ENCODE measurements at places on chromosomes 12 and 14.
A peak's percentile ranks its signal among the peaks of the same experiment; 100 is the strongest.

- DNase-seq = peak; percentile 24
Measured at GRCh38 chr14:89899917-89900663, 54.4 kb downstream of the EFCAB11 start.

DNA sequence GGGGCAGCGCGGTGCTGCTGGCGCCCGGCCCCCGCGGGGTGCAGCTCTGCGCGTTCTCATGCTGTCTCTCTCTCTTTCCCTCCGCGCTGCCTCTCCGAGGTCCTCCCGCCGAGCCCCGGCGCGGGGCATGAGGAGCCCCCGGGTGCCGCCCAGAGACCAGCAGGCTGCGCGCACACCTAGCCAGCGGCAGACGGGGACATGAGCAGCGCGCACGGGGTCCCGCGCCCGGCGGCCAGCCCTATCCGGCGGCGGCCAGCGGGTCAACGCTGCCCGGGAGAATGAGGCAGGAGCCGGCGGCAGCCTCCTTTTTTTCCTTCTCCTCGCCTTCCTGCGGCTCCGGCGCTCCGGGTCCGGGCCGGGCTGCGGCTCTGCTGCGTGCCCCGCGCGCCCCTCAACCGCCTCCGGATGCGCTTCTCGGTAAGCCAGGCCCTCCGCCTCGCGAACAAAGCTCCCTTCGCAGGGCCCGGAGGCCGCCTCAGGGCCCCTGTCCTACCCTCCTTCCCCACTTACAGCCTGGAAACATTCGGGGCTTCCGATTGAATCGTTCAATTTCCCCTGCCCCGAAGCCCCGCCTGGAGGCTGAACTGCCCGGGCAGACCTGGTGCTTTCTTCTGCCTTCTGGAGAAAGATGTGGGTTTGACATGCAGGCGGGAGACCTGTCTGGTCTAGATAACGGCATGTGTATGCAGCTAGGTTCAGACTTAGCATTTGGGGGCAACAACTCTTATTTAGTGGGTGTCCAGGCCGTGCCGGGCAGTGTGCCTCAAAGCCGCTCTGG is at the start of gene TUNAR:
TSS of gene TUNAR (plus strand) at position 72 of the 778 bp plus-strand sequence.
- peak; percentile 8 for DNase-seq

DNA sequence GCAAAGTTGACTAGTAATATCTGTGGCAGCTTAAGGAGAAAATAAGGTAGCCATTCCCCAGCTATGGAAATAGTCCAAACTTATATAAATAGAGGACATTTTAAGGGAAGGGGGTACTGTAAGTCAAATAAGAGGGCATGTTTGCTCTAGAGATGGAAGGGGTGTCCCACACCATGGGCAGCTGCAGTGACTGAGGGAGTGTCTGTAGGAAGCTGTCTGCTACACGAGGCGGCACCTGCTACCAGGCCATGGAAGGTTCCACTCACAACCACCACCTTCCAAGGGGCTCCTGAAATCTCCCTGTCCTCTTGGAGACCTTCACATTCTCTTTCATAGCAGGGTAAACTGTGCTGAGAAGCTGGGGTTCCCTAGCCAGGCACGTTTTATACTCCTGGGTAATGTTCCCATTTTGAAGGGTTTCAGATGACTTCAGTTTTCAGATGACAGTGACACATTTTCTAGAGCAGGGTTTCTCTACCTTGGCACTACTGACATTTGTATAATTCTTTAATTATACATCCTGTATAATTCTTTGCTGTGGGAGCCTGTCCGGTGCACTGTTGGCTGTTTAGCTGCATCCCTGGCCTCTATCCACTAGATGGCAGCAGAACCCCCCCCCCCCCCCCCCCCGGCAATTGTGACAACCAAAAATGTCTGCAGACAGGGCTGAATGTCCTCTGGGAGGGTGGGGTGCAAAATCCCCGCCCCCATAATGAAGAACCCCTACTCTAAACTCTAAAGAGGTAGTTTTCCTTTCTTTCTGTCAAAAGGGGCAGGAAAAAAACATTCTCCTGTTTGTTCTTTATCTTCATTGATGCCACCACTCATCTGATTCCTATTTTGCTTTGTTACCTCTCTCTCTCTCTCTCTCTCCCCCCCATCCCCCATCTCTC is 11.6 kb upstream of the SMCO2 start:
- no peak for DNase-seq

GRCh38 chr12:100733817-100734593 is 60.6 kb upstream of the ANO4 start:
- peak; percentile 55 for DNase-seq

GRCh38 chr14:79825046-79825521 is 386.2 kb downstream of the DIO2 start:
- DNase-seq = no peak

GRCh38 chr12:24822121-24822899 is 126.6 kb downstream of the BCAT1 start:
- DNase-seq = no peak

GRCh38 chr14:61691495-61691894 is 3.8 kb upstream of the HIF1A start:
- no peak for DNase-seq

GRCh38 chr12:120586206-120586605 is 5.0 kb upstream of the POP5 start:
- no peak for DNase-seq

GRCh38 chr12:116099652-116100432 is 177.7 kb downstream of the MED13L start:
- DNase-seq = no peak

DNA sequence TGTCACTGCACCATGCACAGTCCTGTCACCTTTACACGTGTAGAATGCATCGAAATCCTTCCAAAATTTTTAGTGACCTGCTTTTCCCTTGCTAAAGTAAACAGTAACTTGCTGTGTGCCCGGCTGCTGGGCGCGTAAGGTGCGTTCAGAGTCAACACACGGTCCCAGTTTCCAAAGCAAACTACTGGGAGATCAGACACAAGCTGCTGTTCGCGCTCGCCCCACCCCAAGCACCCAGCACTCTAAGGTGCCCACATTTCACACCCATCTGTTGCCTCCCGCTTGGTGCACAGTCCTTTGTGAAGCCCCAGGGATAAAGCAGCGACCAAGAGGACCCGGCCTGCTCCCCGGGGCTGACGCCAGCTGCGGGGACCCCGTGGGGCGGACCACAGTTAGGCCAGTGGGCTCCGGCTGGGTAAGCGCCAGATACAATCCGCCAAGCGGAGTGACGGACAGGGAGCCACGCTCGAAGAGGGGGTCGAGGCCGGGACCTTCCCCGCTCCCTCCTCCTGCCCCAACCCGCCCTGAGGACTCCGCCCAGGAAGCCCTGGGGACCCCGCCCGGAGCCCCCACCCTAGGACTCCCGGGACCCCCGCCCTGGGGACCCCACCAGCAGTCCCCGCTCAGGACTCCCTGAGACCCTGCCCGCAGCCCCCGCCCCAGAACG is 633 bp downstream of the STX2 start:
- peak; percentile 21 for DNase-seq

GRCh38 chr12:112167031-112167461 is 41.7 kb downstream of the TRAFD1 start:
- no peak for DNase-seq

DNA sequence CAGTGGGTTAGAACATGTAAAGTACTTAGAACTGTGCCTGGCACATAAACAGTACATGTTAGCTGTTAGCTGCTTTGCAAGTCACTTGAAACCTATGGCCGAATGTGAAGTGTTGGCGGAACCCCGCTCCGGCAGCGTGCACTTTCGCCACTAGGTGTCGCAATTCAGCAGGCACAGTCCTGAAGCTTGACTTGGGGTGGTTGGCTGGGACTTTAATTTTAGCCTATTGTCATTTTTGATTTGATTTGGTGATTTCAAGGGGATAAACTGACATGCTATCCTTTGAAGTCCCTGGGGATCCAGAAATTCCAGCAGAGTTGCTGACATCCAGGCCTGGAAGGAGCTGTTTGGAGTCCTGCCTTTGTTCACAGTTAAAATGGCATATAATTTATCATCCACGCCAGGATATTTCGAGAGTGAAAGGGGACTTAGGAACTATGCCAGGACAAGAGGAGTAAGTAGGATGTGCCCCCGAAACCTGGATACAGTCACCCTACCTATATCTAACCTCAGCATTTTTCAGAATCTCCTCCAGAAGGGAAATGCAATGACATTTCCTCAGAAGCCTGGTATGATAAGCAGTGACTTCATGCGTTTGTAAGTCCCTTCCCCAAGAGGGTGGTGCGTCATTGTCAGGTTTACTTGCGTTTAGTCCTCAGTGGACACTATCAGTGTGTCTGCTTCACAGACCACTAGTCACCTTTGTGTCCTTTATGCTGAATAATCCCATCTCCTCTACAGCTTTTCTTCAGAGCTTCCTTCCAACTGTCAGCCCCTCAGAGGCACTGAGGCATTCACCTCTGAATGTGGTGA is 3.5 kb upstream of the TSPAN9 start:
- peak; percentile 30 for DNase-seq

DNA sequence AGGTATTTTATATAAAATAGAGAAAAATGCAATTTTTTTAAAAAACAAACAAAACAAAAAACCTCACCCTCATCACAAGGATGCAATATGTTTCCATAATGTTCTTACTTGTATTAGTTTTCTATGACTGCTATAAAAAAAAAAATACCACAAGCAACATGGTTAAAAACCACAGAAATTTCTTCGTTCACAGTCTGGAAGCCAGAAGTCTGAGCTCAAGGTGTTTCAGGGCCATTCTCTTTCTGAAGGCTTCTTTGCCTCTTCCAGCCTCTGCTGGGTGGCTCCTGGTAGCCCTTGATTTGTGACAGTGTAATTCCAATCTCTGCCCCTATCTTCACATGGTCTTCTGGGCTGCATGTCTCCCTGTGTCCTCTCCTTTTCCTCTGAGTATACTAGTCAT is 21.5 kb upstream of the SSTR1 start:
- DNase-seq = no peak

GRCh38 chr12:79451978-79452377 is 238.8 kb downstream of the PAWR start:
- peak; percentile 21 for DNase-seq

DNA sequence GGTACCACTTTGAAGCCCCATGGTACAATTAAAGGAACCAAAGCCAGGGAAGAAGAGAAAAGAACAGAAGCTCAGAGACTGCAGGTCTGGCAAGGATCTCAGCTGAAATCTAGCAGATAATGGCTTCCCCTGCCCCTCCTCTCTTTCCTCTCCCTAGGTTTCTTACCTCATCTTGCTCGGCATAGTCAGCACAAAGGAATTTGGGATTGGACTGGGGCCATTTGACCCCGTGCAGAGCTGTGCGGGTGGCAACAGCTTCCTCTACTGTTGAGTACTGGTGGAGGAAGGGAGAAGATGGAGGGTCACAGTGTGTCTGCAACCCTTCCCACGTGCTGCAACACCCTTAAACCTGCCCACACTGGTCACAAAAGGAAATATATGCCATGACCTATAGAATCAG is 4.7 kb upstream of the CDH24 start:
- no peak for DNase-seq

DNA sequence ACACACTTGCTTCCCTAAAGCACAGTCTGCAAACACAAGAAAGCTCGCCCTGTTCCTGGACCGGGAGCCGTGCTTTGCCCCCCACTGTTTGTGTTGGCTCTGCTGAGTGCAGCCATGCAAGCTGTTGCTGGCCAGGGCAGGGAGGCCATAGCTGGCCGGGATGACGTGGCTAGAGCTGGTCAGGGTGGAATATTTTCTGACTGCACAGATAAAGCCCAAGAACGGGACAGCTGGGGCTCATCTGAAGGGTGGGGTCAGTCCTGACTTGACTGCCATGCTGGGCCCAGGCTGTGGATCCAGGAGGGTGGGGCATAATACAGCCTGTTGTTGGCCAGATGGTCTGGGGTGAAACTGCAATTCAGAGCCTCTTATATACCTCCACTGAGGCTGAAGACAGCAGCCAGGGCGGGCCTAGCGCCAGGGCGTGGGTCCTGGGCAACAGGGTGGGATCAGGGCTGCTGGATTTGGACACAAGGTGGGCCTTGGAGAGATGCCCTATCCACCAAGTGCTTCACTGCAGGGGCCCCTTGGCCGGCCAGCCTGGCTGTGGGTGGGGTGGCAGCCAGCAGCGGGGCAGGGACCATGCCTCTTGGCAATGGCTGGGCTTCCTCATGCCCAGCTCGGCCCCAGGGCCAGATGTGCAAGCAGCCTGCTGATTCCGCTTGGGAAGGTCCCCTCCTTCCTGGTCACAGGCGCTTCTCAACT is 14.8 kb downstream of the KMT5A start:
- DNase-seq = no peak

DNA sequence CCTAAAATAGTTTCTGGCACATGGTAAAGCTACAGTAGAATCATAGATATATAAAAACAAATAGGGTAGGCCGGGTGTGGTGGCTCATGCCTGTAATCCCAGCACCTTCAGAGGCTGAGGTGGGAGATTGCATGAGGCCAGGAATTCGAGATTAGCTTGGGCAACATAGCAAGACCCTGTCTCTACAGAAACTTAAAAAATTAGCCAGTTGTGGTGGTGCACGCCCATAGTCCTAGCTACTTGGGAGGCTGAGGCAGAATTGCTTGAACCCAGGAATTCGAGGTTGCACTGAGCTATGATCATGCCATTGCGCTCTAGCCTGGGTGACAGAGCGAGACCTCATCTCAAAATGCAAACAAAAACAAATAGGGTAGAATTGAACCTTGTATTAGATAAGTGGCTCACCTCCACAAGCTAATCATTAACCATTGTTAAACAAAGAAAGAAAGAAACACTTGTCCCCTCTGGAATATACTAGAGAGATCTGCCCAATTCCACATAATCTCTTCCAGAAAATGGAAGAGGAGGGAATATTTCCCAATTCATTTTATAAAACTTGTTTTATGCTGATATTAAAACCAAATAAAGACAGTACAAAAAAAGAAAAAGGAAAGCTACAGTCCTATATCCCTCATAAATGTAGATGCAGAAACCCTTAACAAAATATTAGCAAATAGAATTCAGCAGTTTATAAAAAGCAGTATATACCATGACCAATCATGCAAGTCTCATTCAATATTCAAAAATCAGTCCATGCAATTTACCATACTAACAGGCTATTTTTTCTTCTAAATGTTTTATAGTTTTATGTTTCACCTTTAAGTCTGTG is 22.7 kb upstream of the DHRS2 start:
- no peak for DNase-seq

- no peak for DNase-seq
Measured at GRCh38 chr14:70981000-70981952, 74.0 kb downstream of the PCNX1 start.

DNA sequence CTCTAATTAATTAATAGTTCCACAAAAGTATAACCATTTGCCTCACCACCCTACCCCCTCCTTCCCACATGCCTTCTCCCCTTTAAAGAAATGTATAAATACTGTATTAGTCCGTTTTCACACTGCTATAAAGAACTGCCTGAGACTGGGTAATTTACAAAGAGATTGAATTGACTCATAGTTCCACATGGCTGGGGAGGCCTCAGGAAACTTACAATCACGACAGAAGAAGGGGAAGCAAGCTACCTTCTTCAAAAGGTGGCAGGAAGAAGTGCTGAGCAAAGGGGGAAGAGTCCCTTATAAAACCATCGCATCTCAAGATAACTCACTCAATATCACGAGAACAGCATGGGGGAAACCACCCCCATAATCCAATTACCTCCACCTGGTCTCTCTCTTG is 8.2 kb upstream of the RESF1 start:
- DNase-seq = no peak

GRCh38 chr14:100298551-100299237 is 7.5 kb downstream of the SLC25A29 start:
- DNase-seq = no peak
